ENCODE measurements at places on chromosomes 7 and 10. TPM values are rescaled to one million over a fixed set of nuclear protein-coding genes. Genes with fewer than 3 reads are reported as not detected.

Gene SSC4D
- 0.50 TPM for total RNA-seq

Gene ACSM6
- total RNA-seq, result not detected

Gene JCAD
- total RNA-seq, result 3.2 TPM

Gene SUN3
- total RNA-seq, result not detected

Gene SLIT1
- 0.77 TPM for total RNA-seq

Gene ZP3
- 3.3 TPM for total RNA-seq

Gene KLF14
- total RNA-seq, result not detected

Gene ATOH7
- total RNA-seq, result not detected

Gene TMEM236
- 0.05 TPM for total RNA-seq

Gene OR6V1
- total RNA-seq, result not detected

Gene COL13A1
- total RNA-seq, result not detected

Gene NAT16
- total RNA-seq, result not detected

Gene OPTN
- 98.2 TPM for total RNA-seq

Gene TMEM184A
- not detected for total RNA-seq

Gene PRPS1L1
- total RNA-seq, result not detected

Gene AVPI1
- total RNA-seq, result 1.3 TPM

Gene BHLHA15
- not detected for total RNA-seq

Gene SPDYE2B
- not detected for total RNA-seq

Gene TFR2
- 11.7 TPM for total RNA-seq

Gene PTPRZ1
- total RNA-seq, result not detected

Gene OR13A1
- not detected for total RNA-seq

Gene MSMB
- total RNA-seq, result not detected

Gene UCN3
- not detected for total RNA-seq

Gene NME8
- not detected for total RNA-seq

Gene C10orf143
- 3.9 TPM for total RNA-seq

Gene TRUB1
- total RNA-seq, result 14.8 TPM

Gene MICALL2
- total RNA-seq, result 2.0 TPM

Gene ADRA2A
- not detected for total RNA-seq

Gene PHKG1
- total RNA-seq, result 3.7 TPM

Gene NYAP1
- not detected for total RNA-seq

Gene SKIDA1
- 0.25 TPM for total RNA-seq

Gene PGAM2
- 0.89 TPM for total RNA-seq

Gene SLC29A4
- total RNA-seq, result 0.59 TPM

Gene PDZD8
- total RNA-seq, result 13.4 TPM

Gene MCM7
- 353 TPM for total RNA-seq

Gene PIP
- not detected for total RNA-seq

Gene SMKR1
- total RNA-seq, result 7.6 TPM

Gene STEAP1
- total RNA-seq, result not detected

Gene FZD8
- 0.41 TPM for total RNA-seq

Gene STK31
- 0.07 TPM for total RNA-seq

Gene TFPI2
- not detected for total RNA-seq

Gene TRPV5
- total RNA-seq, result not detected

Gene ASB10
- not detected for total RNA-seq

Gene CLRN3
- not detected for total RNA-seq

Gene LIPN
- not detected for total RNA-seq

Gene FAM25A
- total RNA-seq, result not detected

Gene AEBP1
- total RNA-seq, result 19.0 TPM

Gene SFRP4
- not detected for total RNA-seq

Gene SPAM1
- not detected for total RNA-seq

Gene CFAP58
- total RNA-seq, result 0.39 TPM

Gene PDSS1
- total RNA-seq, result 20.4 TPM

Gene WASL
- total RNA-seq, result 6.8 TPM

Gene COL28A1
- total RNA-seq, result not detected

Gene SYPL1
- total RNA-seq, result 52.0 TPM

Gene IGFBP3
- total RNA-seq, result 1.3 TPM
